Activated CD4-positive, alpha-beta T cell treated with anti-CD3 and anti-CD28 coated beads for 36 hours (primary cell): ENCODE measurements at places on chromosomes 1 and 21. TPM values are rescaled to one million over a fixed set of nuclear protein-coding genes. Genes with fewer than 3 reads are reported as not detected.

ZNF695 gene
- 0.81 TPM for total RNA-seq

TCP10L gene
- 0.96 TPM for total RNA-seq

DNA sequence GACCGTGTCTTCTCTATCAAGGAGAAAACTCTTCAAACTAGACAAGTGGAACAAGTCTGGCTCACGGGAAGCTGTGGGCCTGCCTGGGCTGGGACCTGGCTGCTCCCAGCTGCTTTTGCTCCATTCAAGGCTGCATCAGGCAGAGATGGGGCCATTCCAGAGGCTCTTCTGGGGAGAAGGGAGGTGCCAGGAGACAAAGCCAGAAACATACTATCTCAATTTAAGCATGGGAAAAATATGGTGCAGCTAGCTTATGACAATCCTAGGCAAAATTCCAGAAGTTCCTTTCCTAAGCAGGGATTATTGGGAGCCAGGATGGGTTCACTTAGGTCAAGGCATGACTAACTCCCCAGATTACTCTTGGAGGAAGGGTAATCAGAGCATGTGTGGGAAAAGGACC, 90.8 kb upstream of the SLC2A1 start:
- H3K36me3 ChIP-seq: no peaks in the 10 kb centered on the region
- H3K4me3 ChIP-seq: no peak overlapping the region
- no peaks in the 10 kb centered on the region for H3K27me3 ChIP-seq
- H3K27ac ChIP-seq: no peak overlapping the region
- DNase-seq: no peak
- no peaks in the 10 kb centered on the region for H3K4me1 ChIP-seq

DNA sequence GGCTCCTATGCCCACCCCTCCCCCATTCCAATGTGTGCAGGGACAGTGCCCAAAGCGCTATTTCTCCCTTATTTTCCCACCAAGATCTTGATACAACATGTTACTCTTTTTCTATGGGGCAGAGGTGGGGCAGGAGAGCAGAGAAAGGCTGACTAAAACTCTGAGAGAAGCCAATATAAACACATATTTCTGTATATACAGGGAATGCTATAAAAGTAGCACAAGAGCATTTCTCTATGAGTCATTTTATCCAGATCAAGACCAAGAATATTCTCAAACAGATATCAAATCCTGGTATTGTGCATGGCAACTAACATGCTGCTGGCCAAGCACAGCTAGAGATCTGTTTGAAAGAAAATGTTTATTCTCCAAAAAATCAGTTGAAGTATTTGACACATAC, 7.3 kb downstream of the WDR26 start:
- peaks cover 54% of the 10 kb centered on the region for H3K4me1 ChIP-seq
- no peak for DNase-seq
- H3K27me3 ChIP-seq: no peaks in the 10 kb centered on the region
- peaks cover 60% of the 10 kb centered on the region for H3K36me3 ChIP-seq
- H3K4me3 ChIP-seq: no peak overlapping the region

- no peak for DNase-seq
- no peak overlapping the region for H3K27ac ChIP-seq
Measured at GRCh38 chr1:89799495-89799894, 21.3 kb upstream of the LRRC8D start.

GRCh38 chr1:159598196-159598595, 10.6 kb downstream of the APCS start:
- H3K4me1 ChIP-seq: no peaks in the 10 kb centered on the region
- H3K27ac ChIP-seq: no peak overlapping the region
- H3K27me3 ChIP-seq: peaks cover 34% of the 10 kb centered on the region
- H3K4me3 ChIP-seq: no peak overlapping the region
- no peak for DNase-seq

DNA sequence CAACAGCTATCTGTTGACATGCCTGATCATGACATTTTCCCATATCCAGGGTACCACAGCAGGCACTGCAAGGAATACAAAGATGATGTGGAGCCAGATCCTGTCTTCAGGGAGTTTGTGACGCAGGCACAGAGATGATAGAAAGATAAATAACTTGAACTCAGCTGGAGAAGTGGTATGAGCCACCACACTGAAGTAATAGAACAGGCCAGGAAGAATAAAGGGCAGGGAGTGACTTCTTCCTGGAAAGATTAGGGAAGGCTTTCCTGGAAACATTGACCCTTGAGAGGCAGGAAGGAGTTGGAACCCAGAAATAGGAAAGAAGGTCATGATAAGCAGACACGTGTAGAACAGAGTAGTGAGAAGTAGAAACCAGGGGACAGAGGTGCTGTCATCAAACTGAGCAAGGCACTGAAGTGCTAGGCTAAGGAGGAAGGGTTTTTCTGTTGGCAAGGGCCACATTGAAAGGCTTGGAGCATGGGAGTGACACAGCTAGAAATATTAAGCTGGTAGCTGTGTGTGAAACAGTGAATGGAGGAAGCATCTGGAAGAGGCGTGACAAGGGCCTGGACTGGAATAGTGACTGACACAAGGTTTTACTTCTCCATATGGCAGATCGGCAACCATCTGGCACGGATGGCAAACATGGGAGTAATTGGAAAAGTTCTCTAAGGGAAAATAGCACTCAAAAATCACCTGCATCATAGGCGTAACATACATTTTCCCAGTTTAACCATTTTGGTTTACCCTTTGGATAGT, 68.4 kb downstream of the AK5 start:
- DNase-seq: no peak
- H3K27me3 ChIP-seq: no peaks in the 10 kb centered on the region
- peaks cover 31% of the 10 kb centered on the region for H3K4me1 ChIP-seq
- H3K27ac ChIP-seq: no peak overlapping the region

DNA sequence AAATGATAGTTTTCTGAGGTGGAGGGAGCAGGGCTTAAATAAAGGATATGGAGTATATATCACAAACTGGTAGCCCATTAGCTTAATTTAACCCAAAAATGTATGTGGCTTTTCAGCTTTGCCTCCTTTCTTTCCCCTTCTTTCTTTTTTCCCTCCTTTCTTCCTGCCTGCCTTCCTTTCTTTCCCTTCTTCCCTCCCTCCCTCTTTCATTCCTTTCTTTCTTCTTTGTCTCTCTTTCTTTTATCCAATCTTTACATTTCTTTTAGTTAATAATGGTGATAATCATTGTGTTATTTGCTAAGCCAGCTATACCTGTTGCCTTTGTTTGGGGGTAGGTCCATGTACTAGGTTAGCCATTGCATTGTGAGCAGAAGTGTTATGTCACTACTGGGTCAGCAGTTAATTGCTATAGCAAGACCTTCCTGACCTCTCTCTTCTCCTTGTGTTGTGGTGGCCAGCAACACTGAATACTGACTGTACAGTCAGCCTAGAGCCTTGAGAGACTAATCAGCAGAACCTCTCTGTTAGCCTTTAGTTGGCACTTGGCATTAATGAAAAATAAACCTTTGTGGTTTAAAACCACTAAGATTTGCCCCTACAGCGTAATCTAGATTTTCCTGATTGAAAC, 5.1 kb downstream of the GORAB start:
- no peak for DNase-seq
- H3K4me1 ChIP-seq: peaks cover 22% of the 10 kb centered on the region

DNA sequence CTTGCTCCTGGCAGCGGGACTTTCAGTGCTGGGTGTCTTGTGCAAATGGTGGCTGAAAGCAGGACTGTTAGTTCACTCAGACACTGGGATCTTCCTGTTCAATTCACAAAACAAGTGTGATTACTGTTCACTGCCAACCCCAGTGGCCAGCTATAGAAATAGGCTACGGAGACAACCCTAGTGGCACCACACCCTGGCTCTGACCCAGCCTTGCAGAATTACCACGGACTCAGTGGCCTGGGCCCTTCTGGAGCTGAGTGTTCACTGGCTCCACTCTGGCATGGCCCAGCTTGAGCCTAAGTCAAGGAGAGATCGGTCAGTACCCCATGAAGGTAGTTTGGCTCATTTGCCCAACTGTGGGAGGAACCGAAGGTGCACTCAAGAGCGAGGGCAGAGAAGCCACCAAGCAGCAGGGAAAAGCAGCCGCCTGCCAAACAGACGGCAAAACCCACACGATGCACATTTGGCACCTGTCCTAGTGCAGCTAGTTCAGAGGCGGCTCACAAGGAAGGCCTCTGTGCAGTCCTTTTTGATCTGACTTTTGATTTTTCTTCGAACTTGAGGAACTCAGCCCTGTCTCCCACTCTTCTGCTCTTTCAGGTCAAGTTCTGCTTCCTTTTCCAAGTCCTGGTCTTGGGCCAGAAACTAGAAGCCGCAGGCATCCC, 5.9 kb downstream of the KIAA2013 start:
- peak overlapping the region; percentile 55 for H3K27ac ChIP-seq
- peaks cover 35% of the 10 kb centered on the region for H3K4me1 ChIP-seq
- no peak overlapping the region for H3K4me3 ChIP-seq
- no peak for DNase-seq
- H3K27me3 ChIP-seq: no peaks in the 10 kb centered on the region
